ENCODE measurements at places on chromosomes 5 and 9. TPM values are rescaled to one million over a fixed set of nuclear protein-coding genes. Genes with fewer than 3 reads are reported as not detected.

The LECT2 gene
- total RNA-seq: not detected

The ZBTB5 gene
- 15.1 TPM for total RNA-seq

The ESM1 gene
- not detected for total RNA-seq

The SH3RF2 gene
- total RNA-seq: 116 TPM

The CAPSL gene
- total RNA-seq: not detected

The SLCO4C1 gene
- total RNA-seq: not detected

The DOCK2 gene
- 200 TPM for total RNA-seq

The SSBP2 gene
- total RNA-seq: 10.9 TPM

The C5orf52 gene
- total RNA-seq: 1.7 TPM

The SERF1A gene
- 26.4 TPM for total RNA-seq

The PCDHB14 gene
- total RNA-seq: 1.1 TPM

The PLPPR1 gene
- not detected for total RNA-seq

The CCDC152 gene
- total RNA-seq: not detected

The GRIN3A gene
- 0.27 TPM for total RNA-seq

The PCDHA7 gene
- not detected for total RNA-seq

The ABLIM3 gene
- total RNA-seq: 26.4 TPM

The SPINK13 gene
- not detected for total RNA-seq

The WDR31 gene
- total RNA-seq: 1.1 TPM

The ITK gene
- 6.7 TPM for total RNA-seq

The TNFSF15 gene
- 0.83 TPM for total RNA-seq

The FPGS gene
- total RNA-seq: 105 TPM

The DRD1 gene
- not detected for total RNA-seq

The NR5A1 gene
- not detected for total RNA-seq

The MEIKIN gene
- not detected for total RNA-seq

The FAT2 gene
- under 0.01 TPM for total RNA-seq

The AGGF1 gene
- 51.2 TPM for total RNA-seq

The DIRAS2 gene
- not detected for total RNA-seq

The STK32A gene
- total RNA-seq: 0.38 TPM

The TRIM14 gene
- 61.1 TPM for total RNA-seq

The IFNK gene
- total RNA-seq: not detected

The MYO10 gene
- total RNA-seq: 67.7 TPM

The NR2F1 gene
- total RNA-seq: 6.6 TPM

The TMEM174 gene
- total RNA-seq: not detected

The LRRTM2 gene
- 4.1 TPM for total RNA-seq

The CAMK2A gene
- not detected for total RNA-seq

The HINT1 gene
- total RNA-seq: 198 TPM

The ZNF454 gene
- not detected for total RNA-seq

The SPARC gene
- total RNA-seq: 177 TPM

The PLEKHG4B gene
- total RNA-seq: 0.19 TPM

The FBXO10 gene
- 3.7 TPM for total RNA-seq
